Left forelimb (tissue), 1 donor: ENCODE measurements at places on chromosomes 6 and 20.
A peak's percentile ranks its signal among the peaks of the same experiment; 100 is the strongest.

DNA sequence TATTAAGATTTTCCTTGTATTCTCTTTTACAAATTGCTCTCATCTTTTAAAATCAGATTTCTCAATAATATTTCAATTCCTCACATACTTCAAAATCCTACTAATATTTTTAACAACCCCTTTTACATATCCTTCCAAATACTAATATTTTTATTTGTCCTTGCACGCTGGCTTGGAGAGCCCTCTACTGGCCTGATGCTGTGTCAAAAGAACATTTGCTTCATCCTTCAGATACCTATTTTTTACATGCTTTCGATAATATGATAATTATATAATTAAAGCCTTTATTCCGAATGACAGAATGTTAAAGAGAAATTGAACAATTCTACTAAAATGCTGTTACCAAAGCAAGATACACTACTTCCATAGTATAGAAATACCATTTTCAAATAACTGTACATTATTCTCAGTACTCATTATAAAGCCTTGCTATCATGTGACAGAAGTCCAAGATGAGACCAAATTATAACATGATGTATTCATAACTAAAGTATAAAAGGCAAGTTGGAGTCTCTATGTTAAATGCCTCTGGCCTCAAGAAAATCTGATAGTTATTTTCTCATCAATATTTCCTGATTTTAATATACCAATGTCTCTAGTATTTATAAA is 39.0 kb upstream of the PLN start:
- no peak for DNase-seq

DNA sequence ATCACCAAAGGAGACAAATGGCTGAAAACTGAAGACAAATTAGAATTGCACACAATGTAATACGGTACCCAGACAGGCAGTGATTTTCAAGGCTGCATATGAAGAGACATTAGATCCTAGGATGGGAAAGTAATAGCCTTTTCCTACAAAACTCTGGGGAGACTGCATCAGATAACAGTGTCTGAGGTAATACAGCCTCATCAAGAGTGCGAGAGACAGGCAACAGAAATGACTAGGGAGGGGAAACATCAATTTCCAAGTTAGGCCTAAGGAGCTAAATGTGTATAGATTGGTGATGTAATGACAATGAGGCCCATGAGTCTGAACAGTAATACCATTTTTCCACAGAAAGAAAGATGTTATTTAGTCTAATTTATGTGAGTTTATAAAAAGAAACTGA is 200.3 kb downstream of the HTR1B start:
- no peak for DNase-seq

- no peak for DNase-seq
These were observed 64.0 kb upstream of the PHACTR2 start for GRCh38 chr6:143613749-143614148.

GRCh38 chr6:157184202-157185015 is 138.9 kb downstream of the TMEM242 start:
- peak; percentile 78 for DNase-seq

GRCh38 chr20:42919316-42919715 is 270.4 kb downstream of the PTPRT start:
- no peak for DNase-seq

DNA sequence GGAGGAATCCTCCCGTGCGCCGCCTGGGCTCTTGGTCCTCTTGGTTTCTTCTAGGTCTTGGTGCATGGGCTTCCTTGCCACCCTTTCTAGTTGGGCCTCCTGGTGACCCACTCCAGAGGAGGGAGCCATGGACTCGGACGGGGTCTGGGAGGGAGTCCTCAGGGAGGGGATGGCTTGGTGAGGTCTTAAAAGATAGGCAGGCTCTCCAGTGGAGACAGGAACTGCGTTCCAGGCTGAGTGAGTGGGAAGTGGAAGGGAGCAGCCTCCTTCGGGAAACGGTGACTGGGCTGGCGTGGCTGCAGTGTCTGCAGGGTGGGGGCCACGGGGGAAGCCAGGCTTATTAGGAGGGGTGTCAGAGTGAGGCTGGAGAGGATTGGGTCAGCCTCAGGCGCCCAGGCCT is 152.8 kb downstream of the GRM4 start:
- DNase-seq = peak; percentile 36

- DNase-seq = no peak
These were observed 10.2 kb downstream of the PLCB4 start for GRCh38 chr20:9078826-9079731.

DNA sequence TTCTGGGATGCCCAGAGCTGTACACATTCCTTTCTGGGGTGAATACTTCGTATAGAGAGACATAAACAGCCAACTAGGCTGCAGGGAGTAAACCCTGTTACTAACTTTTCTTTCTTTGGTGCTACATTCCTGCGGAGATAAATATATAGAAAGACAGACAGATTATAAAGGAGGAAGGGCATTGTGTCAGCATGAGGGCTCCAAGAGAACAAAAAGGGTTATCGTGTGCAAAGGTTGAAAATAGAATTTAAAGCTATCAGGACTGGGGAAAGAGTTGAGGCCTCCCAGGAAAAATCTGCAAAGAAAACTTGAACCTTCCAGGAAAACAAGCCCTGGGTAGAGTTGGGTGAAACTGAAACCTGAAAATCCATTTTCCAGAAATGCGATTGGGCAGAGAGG is 68.0 kb downstream of the TMEM170B start:
- no peak for DNase-seq

DNA sequence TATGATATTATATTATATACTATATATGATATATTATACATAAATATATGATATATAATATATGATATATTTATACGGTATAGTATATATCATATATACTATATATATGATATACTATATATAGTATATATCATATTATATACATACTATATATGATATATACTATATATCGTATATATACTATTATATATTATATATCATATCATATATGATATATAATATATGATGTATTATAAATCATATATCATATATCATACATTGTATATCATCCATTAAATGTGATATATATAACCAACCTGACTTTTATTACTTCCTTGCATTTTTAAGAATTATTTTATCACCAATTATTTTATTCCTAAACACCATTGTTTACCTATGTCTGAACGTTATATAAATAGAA is 146.6 kb upstream of the PRSS16 start:
- no peak for DNase-seq

DNA sequence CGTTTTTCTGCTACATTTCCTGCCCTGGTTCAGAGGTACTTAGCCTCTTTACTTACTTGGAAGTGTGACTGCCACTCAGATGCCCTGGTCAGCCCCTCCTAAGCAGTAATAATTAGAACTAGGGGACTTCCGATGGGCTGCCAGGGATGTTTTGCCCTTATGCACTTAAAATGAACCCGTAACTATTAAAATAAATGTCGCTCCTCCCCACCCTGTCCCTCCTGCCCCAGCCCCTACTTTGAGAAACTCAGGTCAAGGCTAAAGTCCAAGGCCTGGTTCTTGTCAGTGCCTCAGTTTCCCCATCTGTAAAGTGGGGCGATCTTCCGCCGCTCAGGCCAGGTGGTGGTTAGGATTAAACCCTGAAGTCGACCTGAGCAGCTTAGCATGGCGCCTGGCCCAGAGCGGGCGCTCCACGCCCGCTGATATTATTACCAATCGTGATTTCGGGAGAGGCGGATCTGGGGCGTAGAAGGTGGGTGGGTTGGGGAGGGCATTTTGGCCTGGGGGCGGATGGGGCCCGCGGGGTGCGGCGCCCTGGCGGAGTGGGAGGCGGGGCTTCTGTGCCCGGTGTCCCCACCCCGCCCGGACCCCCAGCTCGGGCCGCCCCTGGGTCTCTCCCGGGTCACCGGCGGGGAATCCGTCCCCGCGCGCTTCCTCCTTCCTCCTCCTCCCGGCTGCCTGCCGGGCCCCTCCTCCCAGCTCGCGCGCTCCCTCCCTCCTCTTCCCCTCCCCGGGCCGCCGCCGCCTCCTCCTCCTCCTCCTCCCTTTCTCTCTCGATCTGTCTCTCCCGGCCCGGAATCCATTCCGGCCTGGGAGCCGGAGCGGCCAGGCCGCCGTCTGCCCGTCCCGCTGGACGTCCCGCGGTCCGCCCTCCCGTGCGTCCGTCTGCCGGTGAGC is at the start of gene SRC:
SRC (plus strand) TSS at position 802 of the 897 bp plus-strand sequence. CDS start 38,014 bp downstream, outside the sequence.
- DNase-seq = peak; percentile 84

DNA sequence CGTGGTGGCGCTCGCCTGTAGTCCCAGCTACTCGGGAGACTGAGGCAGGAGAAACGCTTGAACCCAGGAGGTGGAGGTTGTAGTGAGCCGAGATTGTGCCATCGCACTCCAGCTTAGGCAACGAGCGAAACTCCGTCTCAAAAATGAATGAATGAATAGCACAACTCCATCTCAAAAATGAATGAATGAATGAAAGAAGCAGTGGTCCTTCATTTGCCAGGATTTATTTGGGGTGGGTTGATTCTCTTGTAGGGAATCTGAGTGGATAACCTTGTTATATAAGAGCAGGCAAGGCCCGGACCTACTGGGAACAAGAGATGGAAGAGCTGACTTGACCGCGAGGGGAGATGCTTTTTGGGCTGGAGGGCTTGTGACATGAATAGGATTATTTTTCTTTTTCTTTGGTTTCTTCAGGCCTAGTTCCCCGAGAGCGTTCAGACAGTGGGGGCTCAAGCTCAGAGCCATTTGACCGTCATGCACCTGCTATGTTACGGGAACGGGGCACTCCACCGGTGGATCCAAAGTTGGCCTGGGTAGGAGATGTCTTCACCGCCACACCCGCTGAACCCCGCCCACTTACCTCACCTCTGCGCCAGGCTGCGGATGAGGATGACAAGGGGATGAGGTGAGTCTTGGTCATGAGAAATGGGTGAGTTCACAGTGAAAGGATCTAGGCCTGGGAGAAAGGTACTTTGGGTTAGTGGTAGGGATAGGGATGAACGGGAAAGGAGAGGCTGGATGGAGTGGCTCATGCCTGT is 9.8 kb downstream of the PRRC2A start:
- DNase-seq = no peak

- DNase-seq = no peak
These were observed 92.2 kb downstream of the SOBP start for GRCh38 chr6:107582086-107582485.

- DNase-seq = no peak
These were observed 3.0 kb upstream of the C4A start for GRCh38 chr6:31978831-31979230.

- no peak for DNase-seq
These were observed 61.8 kb downstream of the BANF2 start for GRCh38 chr20:17761604-17762003.
